ENCODE measurements at places on chromosomes 12 and 14. TPM values are rescaled to one million over a fixed set of nuclear protein-coding genes. Genes with fewer than 3 reads are reported as not detected.

The FOXG1 gene
- not detected for total RNA-seq

The SCNN1A gene
- total RNA-seq = 199 TPM

The RFX4 gene
- total RNA-seq = not detected

GRCh38 chr12:48007206-48007605 lies 2.9 kb upstream of the COL2A1 start:
- H3K4me3 ChIP-seq = no peak overlapping the region
- H3K36me3 ChIP-seq = no peaks in the 10 kb centered on the region
- no peak for DNase-seq
- peaks cover 27% of the 10 kb centered on the region for H3K4me1 ChIP-seq
- H3K27ac ChIP-seq = no peak overlapping the region

- no peaks in the 10 kb centered on the region for H3K27me3 ChIP-seq
- no peaks in the 10 kb centered on the region for H3K4me1 ChIP-seq
- no peak overlapping the region for H3K4me3 ChIP-seq
- H3K27ac ChIP-seq = no peak overlapping the region
- no peak for DNase-seq
Observed at GRCh38 chr14:60812987-60813386, 78.4 kb downstream of the MNAT1 start.

DNA sequence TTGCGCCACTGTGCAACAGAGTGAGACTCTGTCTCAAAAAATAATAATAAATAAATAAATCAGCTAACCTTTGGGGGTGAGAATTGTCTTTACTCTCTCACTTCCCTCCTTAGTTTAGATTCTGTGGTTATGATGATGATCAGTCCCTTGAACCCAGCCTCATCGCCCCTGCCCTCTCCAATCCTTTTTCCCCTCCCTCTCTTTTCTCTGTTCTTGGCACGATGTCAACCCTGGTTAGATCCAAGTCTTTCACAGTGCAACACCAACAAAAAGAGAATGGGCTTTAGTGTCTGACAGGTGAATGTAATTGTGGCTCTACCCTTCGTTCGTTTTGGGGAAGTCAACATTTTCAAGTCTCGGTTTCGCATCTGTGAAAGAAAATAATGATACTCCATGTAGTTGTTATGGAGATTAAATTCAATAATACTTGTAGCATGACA lies 59.0 kb downstream of the NTN4 start:
- peaks cover 14% of the 10 kb centered on the region for H3K4me1 ChIP-seq
- DNase-seq = no peak
- H3K36me3 ChIP-seq = no peaks in the 10 kb centered on the region
- H3K4me3 ChIP-seq = no peak overlapping the region

DNA sequence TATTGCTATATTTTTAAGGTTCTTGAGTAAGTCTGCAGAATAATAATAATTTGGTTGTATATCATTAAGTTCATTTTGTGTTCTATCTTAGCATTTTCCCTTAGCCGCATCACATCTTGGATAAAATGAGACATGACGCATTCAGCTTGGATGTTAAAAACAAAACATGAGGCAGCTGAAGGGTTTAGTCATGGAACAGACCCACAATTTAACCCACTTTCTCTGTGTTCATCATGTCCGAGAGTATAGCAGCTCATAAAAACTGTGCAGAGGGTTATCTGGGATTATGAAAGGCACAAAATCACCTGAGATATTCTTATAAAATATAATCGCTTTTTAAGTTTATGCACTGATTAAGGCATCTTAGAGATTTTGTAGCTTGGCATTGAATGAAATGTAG lies 219.3 kb downstream of the TRHDE start:
- H3K4me1 ChIP-seq = no peaks in the 10 kb centered on the region
- H3K4me3 ChIP-seq = no peak overlapping the region
- DNase-seq = no peak
- no peaks in the 10 kb centered on the region for H3K27me3 ChIP-seq
- no peaks in the 10 kb centered on the region for H3K36me3 ChIP-seq
- no peak overlapping the region for H3K27ac ChIP-seq

GRCh38 chr12:125262851-125263250 lies 197.6 kb downstream of the AACS start:
- no peaks in the 10 kb centered on the region for H3K4me1 ChIP-seq
- H3K27ac ChIP-seq = no peak overlapping the region
- no peak overlapping the region for H3K4me3 ChIP-seq

DNA sequence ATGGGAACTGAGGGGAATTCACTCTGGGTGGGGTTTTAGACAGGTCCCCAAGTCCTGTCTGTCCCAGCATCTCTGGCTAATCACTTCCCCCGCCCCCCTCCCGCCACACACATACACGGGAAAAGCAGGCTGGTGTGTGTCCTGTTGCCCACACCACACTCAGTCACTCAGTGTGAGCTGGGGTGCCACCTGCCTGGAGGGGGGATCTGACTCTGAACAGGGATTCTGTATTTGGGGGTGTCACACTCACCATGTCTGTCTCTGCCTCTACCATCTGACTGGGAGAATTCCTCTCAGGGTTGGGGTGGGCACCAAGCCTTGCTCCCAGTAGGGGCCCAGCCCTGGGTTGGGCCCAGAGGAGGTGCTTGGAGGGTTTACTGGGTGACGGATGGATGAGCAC lies 31.1 kb downstream of the SH2B3 start:
- no peaks in the 10 kb centered on the region for H3K27me3 ChIP-seq
- peaks cover 5% of the 10 kb centered on the region for H3K36me3 ChIP-seq
- no peak overlapping the region for H3K4me3 ChIP-seq
- no peak for DNase-seq
- peaks cover 95% of the 10 kb centered on the region for H3K4me1 ChIP-seq
- no peak overlapping the region for H3K27ac ChIP-seq

- H3K4me3 ChIP-seq = no peak overlapping the region
- no peaks in the 10 kb centered on the region for H3K36me3 ChIP-seq
- H3K27ac ChIP-seq = peak overlapping the region; percentile 58
- no peaks in the 10 kb centered on the region for H3K27me3 ChIP-seq
Observed at GRCh38 chr14:35355981-35356841, 48.3 kb downstream of the NFKBIA start.

DNA sequence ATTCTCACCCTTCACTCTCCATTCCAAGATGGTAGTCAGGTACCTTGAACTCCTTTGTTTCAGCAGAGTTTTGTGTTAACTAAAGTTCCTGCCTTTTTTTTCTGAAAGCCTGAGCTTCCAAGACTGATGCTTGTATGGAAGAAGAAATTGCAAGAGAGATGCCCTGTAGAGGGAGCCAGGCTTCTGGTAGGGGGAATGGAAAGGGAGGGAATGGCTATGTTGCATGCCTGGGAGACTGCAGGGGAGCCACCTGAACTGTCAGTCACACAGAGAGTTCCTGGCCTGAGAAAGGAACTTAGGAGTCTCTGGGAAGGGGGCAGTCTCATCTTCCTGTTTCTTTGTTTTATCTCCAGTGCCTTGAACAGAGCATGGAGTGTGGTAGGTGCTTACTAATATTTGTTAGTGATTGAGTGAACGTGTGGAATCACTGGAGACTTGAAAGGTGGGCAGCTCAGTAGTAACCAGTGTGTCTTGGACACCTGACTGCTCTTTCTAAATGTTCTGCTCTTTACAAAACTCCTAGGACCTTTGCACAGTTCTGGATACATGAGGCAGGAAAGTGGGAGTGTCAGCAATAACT lies 132.2 kb downstream of the ANO4 start:
- no peak for DNase-seq
- no peaks in the 10 kb centered on the region for H3K36me3 ChIP-seq
- no peak overlapping the region for H3K4me3 ChIP-seq
- H3K4me1 ChIP-seq = no peaks in the 10 kb centered on the region
- H3K27me3 ChIP-seq = no peaks in the 10 kb centered on the region

DNA sequence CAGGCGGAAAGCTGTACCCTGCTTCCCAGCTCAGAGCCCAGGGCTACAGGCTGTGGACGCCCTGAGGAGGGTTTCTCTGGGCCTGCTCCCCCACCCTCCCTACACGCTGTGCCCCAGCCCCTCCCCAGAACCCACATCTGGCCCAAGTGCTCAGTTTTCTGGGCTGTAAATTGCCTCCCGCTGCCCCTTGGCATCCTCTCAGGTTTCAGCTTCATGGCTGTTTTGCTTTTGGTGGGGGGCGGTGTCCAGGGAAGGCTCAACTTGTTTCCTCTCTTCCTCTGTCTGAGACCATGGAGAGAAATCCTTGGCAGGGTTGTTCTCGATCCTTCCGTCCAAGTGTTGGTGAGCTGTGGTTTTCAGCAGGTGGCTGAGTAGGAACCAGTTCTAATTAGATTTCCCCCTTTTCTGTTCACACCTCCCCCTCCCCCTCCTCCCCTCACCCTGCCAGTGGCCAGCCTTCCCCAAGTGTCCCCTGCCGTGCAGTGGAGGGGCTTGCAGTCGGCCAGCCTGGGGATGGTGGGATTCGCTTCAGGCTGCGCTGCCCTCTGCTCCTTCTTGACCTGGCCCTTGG lies 61.8 kb downstream of the TSPAN9 start:
- no peak for DNase-seq
- no peak overlapping the region for H3K27ac ChIP-seq
- peaks cover 25% of the 10 kb centered on the region for H3K4me1 ChIP-seq
- H3K36me3 ChIP-seq = no peaks in the 10 kb centered on the region
- no peaks in the 10 kb centered on the region for H3K27me3 ChIP-seq

- no peak for DNase-seq
- H3K27ac ChIP-seq = no peak overlapping the region
- peaks cover 30% of the 10 kb centered on the region for H3K4me1 ChIP-seq
Observed at GRCh38 chr12:53004582-53004981, 1.7 kb upstream of the EIF4B start.

DNA sequence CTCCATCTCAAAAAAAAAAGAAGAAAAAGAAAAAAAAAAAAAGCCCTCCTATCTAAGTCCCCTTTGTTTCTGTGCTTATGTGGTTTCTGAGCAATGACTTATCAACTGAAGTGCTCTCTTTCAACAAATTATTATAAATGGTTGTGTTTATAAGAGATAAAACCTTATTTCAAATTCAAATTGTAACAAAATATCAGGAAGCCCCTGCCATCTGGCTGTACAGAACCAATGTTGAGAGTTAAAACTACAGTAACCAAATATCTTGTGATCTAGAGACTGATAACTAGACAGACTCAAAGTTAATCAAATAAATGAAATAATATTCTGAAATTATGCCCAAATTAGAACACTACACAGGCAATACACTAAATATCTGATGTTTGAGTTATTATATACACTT lies 143.0 kb upstream of the CPNE8 start:
- no peak overlapping the region for H3K27ac ChIP-seq
- no peak for DNase-seq
- no peaks in the 10 kb centered on the region for H3K27me3 ChIP-seq
- no peaks in the 10 kb centered on the region for H3K36me3 ChIP-seq
- H3K4me1 ChIP-seq = no peaks in the 10 kb centered on the region

GRCh38 chr12:80161612-80162011 lies 62.3 kb downstream of the OTOGL start:
- H3K36me3 ChIP-seq = no peaks in the 10 kb centered on the region
- DNase-seq = no peak
- no peaks in the 10 kb centered on the region for H3K4me1 ChIP-seq
- H3K27ac ChIP-seq = no peak overlapping the region
- no peaks in the 10 kb centered on the region for H3K27me3 ChIP-seq

- no peak overlapping the region for H3K27ac ChIP-seq
- H3K4me3 ChIP-seq = no peak overlapping the region
- no peak for DNase-seq
- no peaks in the 10 kb centered on the region for H3K27me3 ChIP-seq
- no peaks in the 10 kb centered on the region for H3K4me1 ChIP-seq
- no peaks in the 10 kb centered on the region for H3K36me3 ChIP-seq
Observed at GRCh38 chr12:15808652-15809051, 19.5 kb upstream of the EPS8 start.

GRCh38 chr12:104544836-104545235 lies 88.1 kb downstream of the CHST11 start:
- peaks cover 15% of the 10 kb centered on the region for H3K4me1 ChIP-seq
- no peaks in the 10 kb centered on the region for H3K36me3 ChIP-seq
- no peaks in the 10 kb centered on the region for H3K27me3 ChIP-seq

DNA sequence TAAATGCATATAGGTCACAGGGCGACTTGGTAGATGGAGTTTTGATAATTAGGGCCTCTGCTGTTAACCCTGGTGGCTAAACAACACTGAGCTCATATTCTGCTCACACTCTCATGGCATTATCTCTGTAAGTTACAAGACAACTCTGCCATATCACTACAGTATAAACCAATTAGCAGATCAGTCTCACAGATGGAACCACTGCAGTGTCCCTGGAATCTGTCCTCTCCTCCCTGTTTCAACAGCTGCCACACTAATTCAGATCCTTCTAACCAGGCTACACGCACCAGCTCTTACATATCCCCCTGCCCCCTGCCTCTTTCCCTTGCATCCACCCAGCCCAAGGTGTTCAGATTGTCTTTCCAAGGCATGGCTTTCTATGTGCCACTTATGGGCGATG lies 161.0 kb upstream of the RMST start:
- no peak for DNase-seq
- no peak overlapping the region for H3K4me3 ChIP-seq
- no peaks in the 10 kb centered on the region for H3K36me3 ChIP-seq

GRCh38 chr12:4809013-4809448 lies 88.8 kb downstream of the GALNT8 start:
- no peak for DNase-seq
- no peak overlapping the region for H3K27ac ChIP-seq
- H3K27me3 ChIP-seq = peaks cover 49% of the 10 kb centered on the region
- no peaks in the 10 kb centered on the region for H3K4me1 ChIP-seq
- peak overlapping the region; percentile 37 for H3K4me3 ChIP-seq
- H3K36me3 ChIP-seq = no peaks in the 10 kb centered on the region

DNA sequence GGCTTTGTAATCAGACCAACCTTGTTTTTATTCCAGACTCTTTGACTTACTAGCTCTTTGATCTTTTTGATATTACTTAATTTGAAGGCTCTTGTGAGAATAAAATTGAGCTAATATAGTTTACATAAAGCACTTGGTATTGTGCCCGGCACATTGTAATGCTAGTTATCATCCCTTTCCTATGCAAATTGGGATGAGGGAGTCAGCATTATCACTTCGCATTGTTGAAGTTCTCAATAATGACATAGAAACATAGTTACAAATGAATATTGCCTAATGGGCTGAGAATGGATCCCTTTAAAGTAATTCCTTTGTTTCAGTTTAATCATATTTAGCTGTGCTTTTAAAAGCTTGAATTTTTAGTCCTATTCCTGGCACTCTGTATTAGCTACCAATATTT lies 36.6 kb downstream of the SUPT16H start:
- no peak for DNase-seq
- H3K27me3 ChIP-seq = no peaks in the 10 kb centered on the region
- no peaks in the 10 kb centered on the region for H3K4me1 ChIP-seq
- peaks cover 14% of the 10 kb centered on the region for H3K36me3 ChIP-seq

GRCh38 chr14:67987606-67988005 lies 168.0 kb downstream of the RAD51B start:
- H3K4me1 ChIP-seq = no peaks in the 10 kb centered on the region
- H3K36me3 ChIP-seq = no peaks in the 10 kb centered on the region
- DNase-seq = no peak
- no peaks in the 10 kb centered on the region for H3K27me3 ChIP-seq
- H3K4me3 ChIP-seq = no peak overlapping the region
- peak overlapping the region; percentile 8 for H3K27ac ChIP-seq

DNA sequence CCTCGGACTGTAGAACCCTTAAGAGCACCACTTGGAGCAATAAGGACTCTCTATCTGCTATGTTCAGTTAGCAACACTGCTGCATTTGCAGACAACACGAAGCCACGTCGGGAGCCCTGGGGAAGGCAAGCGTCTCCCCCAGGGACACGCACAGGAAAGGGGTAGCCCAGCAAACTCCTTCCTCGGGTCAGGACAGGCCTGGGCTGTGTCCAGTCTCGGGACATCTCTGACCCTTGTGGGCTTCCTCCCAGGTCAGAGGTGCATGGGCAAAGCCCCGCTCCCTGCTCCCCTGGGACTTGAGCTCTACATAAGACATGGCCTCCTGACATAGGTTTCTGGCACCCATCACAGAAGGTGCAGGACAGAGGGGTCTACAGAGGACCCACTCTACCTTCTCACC lies 119.5 kb downstream of the PIWIL1 start:
- H3K36me3 ChIP-seq = no peaks in the 10 kb centered on the region
- H3K4me1 ChIP-seq = no peaks in the 10 kb centered on the region
- no peaks in the 10 kb centered on the region for H3K27me3 ChIP-seq
- DNase-seq = no peak
- H3K27ac ChIP-seq = no peak overlapping the region
- no peak overlapping the region for H3K4me3 ChIP-seq

Data from upper lobe of right lung (tissue), 1 donor.